Right renal cortex interstitium (tissue), 3 donors: ENCODE measurements at places on chromosomes 3 and 15.

DNA sequence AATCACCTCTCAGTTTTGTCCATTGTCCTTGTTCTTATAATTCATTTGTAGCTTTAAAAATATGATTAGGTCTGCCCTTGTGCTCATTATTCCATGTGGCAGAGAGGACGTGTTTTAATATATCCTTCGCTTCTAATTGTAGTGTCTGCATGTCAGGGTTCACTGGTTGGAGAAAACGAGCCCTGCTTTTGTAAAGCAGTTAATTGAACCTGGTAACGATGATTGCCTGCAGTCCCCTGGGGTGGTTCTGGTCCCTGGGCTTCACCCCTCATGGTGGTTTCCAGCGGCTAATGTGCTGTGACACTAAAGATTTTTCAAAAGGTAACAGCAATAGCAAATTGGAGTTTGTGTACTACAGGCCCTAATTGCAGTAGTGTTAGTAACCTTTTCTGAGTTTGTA is 299.6 kb downstream of the CACNA2D3 start:
- no peak for DNase-seq

DNA sequence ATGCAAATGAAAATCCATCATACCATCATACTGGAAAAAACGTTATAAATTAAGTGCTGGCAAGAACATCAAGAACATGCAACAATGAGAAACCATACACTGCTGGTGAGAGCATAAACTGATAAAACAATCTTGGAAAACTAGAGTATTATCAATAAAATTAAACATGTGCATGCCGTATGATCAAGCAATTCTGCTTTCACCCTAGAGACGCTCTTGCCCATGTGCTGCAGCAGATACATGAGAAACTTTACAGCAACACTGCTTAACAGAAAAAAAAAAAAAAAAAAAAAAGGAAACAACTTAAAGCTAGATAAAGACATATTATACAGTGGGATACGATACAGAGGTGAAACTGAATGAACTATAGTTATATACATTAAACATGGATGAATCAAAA is 21.8 kb downstream of the SPG11 start:
- DNase-seq, result no peak

- DNase-seq, result no peak
Observed at GRCh38 chr15:73048624-73049295, 3.5 kb upstream of the NEO1 start.

- DNase-seq, result no peak
Observed at GRCh38 chr3:175267121-175267531, 408.0 kb downstream of the NAALADL2 start.

- DNase-seq, result no peak
Observed at GRCh38 chr3:65597226-65597951, 441.3 kb downstream of the MAGI1 start.

GRCh38 chr3:20558161-20558560 is 372.2 kb upstream of the SGO1 start:
- DNase-seq, result no peak

GRCh38 chr3:63654211-63654610 is 1.7 kb downstream of the SNTN start:
- no peak for DNase-seq

DNA sequence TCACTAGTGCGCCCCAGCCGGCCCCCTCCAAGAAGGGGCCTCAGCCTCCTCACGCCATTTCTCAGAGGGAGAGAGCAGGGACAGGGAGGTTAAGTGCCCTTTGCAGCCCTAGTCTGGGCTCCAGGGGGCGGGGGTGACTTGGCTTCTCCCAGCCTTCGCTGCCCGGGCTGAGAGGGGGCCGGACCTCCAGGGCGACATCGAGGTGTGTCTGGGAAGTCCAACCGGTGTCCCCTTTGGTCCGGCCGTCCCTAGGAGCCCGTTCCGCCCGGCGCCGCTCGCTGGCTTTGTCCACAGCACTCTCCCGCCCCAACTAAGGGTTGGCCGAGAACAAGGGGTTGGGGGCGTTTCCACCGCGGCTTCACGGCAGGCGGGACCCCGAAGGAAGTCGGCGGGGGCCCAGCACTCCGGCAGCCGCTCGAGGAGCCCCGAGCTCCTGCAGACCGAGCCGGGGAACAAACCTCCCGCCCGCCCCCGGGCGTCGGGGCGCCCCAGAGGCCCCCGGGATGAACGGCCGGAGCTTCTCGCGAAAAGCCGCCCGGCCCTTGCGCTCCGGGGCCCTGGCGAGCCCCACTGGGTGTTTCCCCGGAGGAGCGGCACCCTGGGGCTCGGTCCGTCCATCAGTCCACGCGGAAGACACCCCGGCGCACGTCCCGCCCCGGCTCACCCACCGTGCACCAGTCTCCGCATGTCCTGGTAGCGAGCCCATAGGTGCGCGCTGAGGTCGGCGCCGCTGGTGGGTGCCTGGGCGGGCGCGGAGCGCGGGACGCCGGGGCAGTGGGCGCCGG is 627 bp downstream of the NT5DC2 start:
- DNase-seq, result no peak

DNA sequence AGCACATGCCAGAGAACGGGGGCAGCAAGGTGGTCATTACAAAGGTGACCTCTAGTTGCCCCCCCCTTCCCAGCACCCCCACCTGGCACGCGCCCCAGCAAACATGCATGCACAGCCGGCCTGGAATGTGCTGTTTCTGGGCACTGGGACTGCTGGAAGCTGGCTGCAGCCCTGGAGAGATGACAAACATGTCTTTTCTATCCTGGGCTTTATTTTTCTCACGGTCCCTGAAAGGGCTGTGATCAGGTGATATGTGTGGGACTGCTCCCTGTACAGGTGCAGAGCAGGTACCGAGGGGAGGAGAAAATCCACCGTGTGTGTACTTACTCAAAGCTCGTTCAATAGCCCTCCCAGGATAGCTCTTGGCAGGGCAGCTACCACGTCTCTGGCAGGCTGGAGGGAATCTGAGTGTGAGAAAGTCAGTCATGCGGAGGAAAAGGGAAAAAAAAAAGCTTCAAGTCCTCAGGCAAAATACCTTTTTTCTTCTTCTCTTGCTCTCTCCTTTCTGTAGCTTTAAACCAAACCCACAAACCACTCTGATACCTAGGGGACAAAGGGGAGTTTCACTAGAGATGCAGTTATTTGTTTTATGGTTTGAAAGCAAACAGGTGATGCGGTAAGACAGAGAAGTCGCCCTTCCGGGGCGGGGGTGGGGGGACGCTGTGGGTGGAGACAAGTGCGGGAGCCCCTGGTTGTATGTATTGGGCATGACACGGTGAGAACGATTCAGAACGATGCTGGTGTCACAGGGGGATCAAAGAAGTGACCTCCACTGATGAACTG is 5.0 kb upstream of the HES1 start:
- no peak for DNase-seq

GRCh38 chr3:26368312-26368711 is 254.3 kb upstream of the LRRC3B start:
- DNase-seq, result no peak

GRCh38 chr15:62277816-62278394 is 112.8 kb upstream of the C2CD4B start:
- no peak for DNase-seq

- no peak for DNase-seq
Observed at GRCh38 chr3:37770938-37771918, 90.5 kb upstream of the CTDSPL start.

GRCh38 chr3:132001999-132002398 is 32.8 kb downstream of the CPNE4 start:
- no peak for DNase-seq

DNA sequence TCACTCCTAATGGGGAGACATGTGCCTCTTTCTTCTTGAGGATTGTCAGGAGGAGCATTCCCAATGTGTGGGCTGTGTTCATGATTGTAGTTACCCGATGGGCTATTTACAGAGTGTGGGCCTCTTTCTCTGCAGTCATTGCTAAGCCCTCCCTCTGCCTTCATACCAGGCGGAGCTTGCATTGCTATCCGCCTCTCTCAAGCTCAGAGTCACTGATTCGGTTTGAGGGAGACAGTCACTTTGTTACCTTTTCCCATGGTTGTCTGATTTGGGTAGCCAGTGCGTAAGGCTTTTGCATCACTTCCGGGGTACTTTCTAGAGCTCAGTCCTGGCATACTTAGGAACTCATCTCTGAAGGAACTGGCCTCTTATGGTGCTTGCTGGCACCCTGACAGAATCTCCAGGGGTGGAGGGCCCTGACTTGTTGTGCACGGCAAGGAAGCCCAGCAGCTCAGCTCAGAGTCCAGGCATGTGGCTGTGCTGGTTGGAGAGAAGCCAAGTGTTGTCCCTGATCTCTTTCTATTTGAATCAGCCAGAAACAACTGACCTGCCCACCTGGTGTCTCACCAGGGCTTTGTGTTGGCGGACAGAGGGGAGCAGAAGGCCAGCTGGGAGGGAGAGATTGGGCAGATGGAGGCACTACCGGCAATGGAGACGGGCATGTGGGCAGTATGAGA is 79.8 kb downstream of the EPHB1 start:
- no peak for DNase-seq
